Stimulated activated CD8-positive, alpha-beta memory T cell treated with anti-CD3 and anti-CD28 coated beads, Interleukin-2, amount 100 ng/mL, for 1 hour (primary cell): ENCODE measurements at places on chromosomes 3 and 15.

DNA sequence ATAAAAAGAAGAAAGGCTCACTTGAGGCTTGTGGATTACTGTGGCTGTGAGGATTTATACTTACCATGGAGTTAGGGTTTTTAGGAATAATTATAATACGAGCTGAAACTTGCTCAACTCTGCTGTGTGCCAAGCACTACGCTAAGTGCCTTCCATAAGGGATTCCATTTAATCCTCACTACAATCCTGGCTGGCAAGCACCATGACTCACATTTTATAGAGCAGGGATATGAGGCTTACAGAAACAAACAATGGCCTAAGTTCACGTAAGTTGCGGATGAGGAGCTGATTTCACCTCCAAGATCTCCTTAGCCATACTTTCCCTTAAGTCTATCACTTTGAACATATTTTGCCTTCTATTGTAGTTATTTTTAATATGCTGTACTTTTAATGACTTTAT lies 43.9 kb upstream of the ARL8B start:
- no peak for DNase-seq

GRCh38 chr3:126287171-126287535 lies 70.1 kb downstream of the KLF15 start:
- no peak for DNase-seq

DNA sequence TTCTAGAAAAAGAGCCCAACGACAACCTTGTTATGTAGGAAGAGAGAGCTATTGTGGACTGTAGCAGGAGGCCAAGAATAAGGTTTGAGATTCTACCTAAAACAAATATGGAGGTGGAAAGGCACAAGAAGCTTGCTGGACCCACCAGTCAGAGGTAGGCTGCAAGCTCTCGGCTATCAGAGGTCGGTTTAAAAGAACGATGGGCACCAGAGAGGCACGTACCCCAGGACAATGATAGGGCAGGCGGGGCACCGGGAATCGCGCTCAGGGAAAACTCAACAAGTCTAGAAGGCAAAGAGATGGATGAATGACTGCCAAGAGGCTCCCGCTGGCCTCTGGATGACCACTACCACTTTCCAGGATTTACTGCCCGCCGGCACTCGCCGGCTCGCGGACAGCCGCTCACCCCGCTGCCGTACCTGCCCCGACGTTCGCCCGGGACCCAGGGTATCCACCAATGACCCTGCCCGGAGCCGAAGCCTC lies 1.1 kb downstream of the HDGFL3 start:
- DNase-seq = no peak

- no peak for DNase-seq
Measured at GRCh38 chr3:55487381-55488241, 505 bp upstream of the WNT5A start.

GRCh38 chr3:170903123-170903522 lies 5.3 kb downstream of the EIF5A2 start:
- no peak for DNase-seq
